ENCODE measurements at places on chromosomes 13 and 19.

- DNase-seq = peak; percentile 20
Observed at GRCh38 chr13:44165221-44165888, 208.3 kb upstream of the SERP2 start.

DNA sequence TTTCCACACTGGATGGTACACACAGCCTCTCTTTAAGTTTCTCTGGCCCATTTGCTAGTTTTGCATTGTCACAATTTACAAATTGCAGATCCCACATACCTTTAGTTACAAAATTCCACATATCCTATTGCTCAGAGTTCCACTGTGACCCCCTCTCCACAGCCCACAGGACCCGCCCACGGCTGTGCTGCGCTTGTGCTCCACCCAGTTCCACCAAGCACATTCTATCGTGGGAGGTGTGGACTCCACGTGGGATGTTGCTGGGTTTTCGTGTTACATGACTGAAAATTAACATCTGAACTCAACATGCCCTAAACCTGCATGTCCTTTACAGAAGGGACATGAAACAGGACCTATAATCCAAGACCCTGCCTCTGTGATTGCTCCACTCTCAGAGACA, 423.0 kb downstream of the IRS2 start:
- DNase-seq = no peak

DNA sequence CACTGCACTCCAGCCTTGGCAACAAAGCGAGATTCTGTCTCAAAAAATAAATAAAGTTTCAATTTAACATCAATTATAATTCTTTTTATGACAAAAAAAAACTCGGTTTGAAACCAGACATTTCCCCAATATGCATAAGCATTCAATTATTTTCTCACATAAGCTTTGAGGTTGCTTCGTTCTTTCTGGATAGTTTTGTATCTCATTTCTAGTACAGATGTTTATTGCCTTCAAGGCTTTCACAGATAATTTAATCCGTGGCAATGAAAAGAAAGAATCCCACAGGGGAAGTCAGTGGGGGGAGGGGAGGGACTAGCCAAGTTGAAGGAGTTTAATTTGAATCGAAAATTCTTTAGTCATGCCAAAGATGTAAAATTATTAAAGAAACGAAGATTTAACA, 29.6 kb upstream of the TSC22D1 start:
- DNase-seq = no peak

DNA sequence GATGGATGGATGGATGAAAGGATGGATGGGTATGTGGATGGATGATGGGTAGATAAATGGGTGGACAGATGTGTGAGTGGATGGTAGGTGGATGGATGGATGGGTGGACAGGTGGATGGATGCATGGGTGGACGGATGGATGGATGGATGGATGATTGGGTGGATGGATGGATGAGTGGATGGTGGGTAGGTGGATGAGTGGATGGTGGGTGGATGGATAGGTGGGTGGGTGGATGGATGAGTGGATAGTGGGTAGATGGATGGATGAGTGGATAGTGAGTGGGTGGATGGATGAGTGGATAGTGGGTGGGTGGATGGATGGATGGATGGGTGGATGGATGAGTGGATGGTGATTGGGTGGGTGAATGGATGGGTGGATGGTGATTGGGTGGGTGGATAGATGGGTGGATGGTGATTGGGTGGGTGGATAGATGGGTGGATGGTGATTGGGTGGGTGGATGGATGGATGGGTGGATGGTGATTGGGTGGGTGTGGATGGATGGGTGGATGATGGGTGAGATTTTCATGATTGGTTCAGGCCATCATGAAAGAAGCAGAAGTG, 4.5 kb upstream of the RAX2 start:
- no peak for DNase-seq

DNA sequence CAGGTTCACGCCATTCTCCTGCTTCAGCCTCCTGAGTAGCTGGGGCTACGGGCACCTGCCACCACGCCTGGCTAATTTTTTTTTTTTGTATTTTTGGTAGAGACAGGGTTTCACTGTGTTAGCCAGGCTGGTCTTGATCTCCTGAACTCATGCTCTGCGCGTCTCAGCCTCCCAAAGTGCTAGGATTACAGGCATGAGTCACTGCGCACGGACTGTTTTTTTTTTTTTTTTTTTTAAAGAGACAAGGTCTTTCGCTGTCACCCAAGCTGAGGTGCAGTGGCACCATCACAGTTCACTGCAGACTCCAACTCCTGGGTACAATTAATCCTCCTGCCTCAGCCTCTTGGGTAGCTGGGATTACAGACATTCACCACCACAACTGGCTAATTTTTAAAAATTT, 8.2 kb upstream of the ADAMTS10 start:
- DNase-seq = no peak

GRCh38 chr13:77386046-77386445, 59.2 kb upstream of the MYCBP2 start:
- no peak for DNase-seq

DNA sequence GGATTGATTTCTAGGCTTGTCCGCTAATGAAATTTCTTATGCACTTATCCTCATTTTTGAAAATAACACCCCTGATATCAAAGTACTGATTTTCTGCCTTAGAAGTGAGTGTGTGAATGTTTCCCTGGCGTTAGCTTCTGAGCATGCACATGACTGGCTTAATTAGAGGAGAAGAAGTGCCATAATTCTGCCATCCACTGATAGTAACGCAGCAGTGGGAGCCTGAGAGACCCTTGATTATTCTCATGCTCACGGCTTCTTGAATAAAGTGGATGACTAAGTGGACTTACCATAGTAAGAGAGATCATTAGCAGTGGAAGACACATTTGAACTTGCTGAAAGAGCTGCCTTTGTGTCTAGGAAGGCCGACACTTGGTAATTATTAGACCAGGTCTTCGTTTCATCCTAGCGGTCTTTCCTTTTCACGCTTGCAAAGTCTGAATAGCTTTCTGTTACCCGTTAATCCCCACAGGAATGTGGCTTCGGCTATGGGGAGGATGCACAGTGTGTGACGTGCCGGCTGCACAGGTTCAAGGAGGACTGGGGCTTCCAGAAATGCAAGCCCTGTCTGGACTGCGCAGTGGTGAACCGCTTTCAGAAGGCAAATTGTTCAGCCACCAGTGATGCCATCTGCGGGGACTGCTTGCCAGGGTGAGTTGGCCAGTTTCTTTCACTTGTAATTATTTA, 45.3 kb downstream of the TNFRSF19 start:
- no peak for DNase-seq

DNA sequence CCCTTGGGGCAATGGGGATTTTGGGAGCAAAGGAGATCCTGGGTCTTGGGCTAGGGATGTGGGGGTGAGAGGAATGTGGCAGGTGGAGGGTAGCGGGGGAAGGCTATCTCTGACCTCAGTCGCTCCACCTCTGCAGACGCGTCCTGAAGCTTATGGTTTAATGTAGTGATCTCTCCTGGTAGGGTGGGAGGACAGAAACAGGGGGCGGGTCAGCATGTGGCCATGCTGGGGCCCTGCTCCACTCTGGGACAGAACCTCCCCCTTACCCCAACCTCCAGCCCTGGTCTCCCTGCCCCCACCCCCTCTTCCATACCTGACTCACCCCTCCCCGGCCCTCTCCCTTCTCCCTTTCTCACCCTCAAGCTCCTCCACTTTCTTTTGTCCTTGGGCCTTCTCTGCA, 1.4 kb downstream of the BST2 start:
- DNase-seq = no peak

DNA sequence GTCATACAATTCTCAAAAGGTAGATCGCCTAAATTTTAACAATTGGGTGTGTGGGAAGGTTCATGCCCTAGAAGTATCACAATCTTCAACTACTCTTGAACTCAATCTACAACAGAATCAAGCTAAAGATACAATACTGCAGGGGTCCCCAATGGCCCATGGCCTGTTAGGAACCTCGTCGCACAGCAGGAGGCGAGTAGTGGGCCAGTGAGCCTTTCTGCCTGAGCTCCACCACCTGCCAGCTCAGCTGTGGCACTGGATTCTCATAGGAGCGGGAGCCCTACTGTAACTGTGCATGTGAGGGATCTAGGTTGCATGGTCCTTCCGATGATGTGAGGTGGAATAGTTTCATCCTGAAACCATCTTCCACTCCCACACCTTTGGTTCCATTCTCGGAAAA, 230.6 kb downstream of the KLF12 start:
- DNase-seq = no peak

GRCh38 chr13:97616385-97616784, 182.4 kb downstream of the RAP2A start:
- no peak for DNase-seq

- DNase-seq = no peak
Observed at GRCh38 chr13:80585531-80585930, 244.6 kb upstream of the SPRY2 start.

DNA sequence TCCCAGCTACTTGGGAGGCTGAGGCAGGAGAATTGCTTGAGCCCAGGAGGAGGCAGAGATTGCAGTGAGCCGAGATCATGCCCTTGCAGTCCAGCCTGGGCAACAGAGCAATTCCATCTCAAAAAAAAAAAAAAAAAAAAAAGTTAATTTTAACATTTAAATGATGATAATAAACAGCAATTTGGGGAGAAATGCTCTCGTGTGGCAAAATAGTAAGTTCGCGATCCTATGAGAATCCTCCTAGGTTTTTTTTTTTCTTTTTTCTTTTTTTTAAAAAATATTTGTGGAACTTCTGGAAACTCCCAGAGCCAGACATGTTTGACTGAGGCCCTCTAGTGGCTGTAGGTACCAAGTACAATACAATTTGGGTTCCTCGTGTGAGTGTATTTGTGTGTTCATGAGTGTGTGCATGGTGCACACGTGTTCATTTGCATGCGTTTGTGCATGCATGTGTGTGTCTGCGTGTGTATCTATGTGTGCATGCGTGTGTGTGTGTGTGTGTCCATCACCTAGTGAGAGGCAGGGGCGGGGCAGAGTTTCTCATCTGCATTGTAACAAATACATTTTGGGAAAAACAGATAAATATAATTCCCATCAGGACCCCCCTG, 31.2 kb downstream of the TMPRSS9 start:
- DNase-seq = no peak

GRCh38 chr13:103510007-103510535, 443.9 kb upstream of the SLC10A2 start:
- DNase-seq = no peak

DNA sequence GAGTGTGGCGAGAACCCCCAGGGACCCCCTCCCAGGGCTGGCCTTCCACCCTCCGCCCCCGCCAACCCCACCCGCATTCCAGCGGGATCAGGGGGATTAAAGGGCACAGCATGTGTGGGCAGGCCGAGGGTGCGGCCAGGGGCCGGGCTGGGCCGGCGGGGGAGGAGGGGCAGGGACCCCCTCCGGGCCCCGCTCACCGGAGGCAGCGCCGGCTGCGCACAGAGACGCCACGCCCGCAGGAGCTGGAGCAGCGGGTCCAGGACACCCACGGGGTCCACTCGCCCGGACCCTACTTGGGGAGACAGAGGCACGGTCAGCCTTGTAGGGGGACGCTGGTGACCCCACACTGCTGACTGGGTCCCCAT, 2.4 kb downstream of the ADAMTSL5 start:
- DNase-seq = no peak

- no peak for DNase-seq
Observed at GRCh38 chr13:46992383-46992952, 95.6 kb upstream of the HTR2A start.

DNA sequence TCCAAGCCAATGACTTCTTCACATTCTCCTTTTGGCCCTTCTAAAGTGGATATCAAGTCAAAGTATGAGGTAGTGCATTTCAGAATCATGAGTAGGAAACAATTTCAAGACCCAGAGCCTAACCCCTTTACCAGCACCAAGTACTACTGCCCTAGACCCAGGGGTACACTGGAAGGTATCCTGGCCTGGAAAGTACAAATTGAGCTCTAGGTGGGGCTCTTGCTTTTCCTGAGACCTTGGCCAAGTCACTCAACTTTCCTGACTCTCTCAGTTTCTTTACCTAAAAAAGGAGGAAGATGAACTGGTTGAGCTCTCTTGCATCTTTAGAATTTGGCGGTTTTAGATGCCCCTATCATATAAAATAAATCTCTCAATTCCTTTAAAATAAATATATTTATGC, 204.7 kb downstream of the FGF14 start:
- DNase-seq = no peak

DNA sequence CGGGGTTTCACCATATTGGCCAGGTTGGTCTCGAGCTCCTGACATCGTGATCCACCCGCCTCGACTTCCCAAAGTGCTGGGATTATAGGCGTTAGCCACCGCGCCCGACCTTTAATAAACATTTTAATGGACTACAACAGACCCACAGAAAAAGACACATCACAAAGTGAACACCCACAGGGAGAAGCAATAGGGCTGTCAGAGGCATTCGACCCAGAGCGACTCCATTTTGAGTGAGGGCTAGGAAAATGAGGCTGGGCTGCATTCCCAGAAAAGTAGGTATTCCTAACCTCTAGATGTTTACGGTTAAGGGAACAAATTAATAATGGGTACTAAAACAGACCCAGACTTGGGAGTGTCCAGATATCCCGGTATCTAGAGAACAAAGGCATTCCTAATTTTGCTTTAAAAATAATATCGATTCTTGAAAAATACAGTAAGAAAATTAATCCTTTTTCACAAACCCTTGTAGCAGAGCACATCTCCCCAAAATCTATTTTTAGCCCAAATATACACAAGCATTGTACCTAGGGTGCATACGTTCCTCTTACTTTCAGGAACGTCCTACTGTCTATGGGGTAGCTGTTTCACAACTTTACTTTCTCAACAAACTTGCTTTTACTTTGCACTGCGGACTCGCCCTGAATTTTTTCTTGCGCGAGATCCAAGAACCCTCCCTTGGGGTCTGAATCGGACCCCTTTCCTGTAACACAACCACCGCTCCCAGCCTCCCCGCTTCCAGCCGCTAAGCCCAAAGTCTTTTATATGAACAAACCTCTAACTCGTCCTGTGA, 811 bp upstream of the ZNF8 start:
- no peak for DNase-seq

GRCh38 chr19:27733551-27734266, 1479.2 kb downstream of the UQCRFS1 start:
- DNase-seq = no peak

GRCh38 chr19:57566396-57567265, 7.0 kb upstream of the ZNF550 start:
- DNase-seq = no peak

DNA sequence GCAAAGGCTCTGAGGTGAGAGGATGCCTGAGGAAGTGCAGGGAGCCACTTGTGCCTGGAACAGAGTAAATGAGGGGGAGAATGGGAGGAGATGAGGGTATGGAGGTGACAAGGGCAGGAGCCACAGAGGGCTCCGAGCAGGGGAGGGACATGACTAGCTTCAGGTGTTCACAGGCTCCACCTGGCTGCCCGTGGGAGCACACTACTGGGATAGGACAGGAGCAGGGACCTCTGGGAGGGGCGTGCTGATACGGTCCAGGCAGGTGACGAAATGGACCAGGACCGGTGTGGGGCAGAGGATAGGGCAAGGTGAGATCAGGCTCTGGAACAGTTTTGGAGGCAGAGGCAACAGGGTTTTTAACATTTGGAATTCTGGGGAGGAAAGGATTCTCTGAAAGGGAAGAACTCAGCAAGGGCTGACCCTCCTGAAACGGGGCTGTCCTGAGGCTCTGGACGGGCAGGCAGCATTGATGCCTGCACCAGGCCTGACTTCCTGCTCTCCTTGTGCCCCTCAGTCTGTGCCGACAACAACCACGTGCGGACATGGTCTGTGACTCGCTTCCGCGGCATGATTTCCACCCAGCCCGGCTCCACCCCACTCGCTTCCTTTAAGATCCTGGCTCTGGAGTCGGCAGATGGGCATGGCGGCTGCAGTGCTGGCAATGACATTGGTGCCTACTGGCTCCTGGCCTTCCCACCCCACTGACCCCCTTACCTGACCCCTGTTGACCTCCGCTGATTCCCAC, 11.6 kb downstream of the SHKBP1 start:
- no peak for DNase-seq

GRCh38 chr13:37752146-37752545, 117.4 kb downstream of the TRPC4 start:
- DNase-seq = no peak

Measured in stimulated activated effector memory CD8-positive, alpha-beta T cell treated with anti-CD3 and anti-CD28 coated beads, Interleukin-12 subunit alpha, Interleukin-12 subunit beta, amount 100 ng/mL, for 72 hours (primary cell).